ENCODE measurements at places on chromosomes 5 and 9. TPM values are rescaled to one million over a fixed set of nuclear protein-coding genes. Genes with fewer than 3 reads are reported as not detected.

PCDHGB2 gene
- total RNA-seq, result 5.1 TPM

ARSI gene
- 12.1 TPM for total RNA-seq

TMEM171 gene
- total RNA-seq, result 1.8 TPM

KCNIP1 gene
- total RNA-seq, result not detected

ZBED3 gene
- total RNA-seq, result 2.8 TPM
